ENCODE measurements at places on chromosomes 16 and 17.

DNA sequence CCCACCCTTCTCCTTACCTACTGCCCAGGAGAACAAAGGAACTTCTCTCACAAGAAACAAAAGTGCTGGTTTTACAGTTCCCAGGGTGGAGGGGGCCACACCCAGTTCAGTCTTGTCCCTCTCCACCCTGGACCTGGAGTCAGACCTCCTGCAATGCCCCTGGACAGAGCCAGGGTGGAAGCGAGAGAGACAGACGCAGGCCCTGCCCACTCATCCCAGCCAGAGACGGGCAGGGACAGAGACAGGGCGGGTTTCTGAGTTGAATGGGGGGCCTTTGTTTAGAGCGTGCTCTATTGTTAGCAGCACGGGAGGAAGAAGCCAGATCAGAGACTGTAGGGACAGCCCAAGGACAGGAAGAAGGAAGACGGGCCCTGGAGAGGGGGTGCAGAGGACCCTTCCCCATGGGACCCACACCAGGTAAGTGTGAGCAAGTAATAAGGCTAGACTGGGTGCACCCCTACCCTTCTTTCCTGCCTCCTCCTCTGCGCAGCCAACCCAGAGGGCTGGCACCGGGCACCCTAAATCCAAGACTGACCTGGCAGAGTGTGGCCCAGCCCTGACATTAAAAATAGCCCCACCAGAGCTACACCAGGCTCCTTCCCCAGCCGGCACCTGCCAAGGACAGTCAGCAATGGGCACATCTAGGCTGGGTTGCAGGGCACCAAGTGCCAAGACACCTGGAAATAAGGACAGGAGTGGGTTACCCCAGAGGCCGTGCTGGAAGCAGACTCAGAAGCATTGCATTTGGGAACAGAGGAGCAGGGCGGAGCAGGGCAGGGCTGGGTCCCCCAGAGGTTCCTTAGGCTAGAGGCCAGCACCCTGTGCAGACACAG, 10.9 kb downstream of the JUP start:
- DNase-seq: no peak

GRCh38 chr16:89006036-89006752, 29.2 kb upstream of the CBFA2T3 start:
- no peak for DNase-seq

DNA sequence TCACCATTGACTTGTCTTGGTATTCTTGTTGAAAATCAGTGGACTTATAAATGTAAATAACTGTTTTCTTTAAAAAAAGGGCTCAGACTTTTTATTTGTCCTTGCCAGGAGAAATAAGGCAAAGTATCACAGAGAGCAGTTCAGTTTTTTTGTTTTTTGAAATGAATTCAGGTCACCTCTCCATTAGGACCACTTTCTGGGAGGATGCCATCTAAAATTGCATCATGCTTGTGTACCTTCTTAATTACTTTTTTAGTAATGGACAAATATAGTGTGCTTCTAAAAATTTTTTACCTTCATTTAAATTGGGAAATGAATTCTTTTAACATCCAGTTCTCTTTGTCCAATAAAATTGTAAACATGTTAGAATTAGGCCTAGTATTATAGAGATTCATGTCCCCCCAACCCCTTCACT, 210.0 kb downstream of the BCAS3 start:
- DNase-seq: no peak

DNA sequence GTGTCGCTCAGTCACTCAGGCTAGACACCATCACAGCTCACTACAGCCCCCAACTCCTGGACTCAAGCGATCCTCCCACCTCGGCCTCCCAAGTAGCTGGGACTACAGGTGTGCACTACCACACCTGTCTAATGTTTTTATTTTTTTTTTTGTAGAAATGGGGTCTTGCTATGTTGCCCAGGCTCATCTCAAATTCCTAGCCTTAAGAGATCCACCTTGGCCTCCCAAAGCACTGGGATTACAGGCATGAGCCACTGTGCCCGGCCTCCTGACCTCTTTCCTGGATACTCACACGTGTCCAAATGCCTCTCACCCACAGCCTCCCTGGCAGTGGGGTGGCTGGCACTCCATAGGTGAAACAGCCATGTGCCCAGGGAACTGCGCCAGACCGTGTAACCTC, 17.5 kb downstream of the CAMKK1 start:
- no peak for DNase-seq

- DNase-seq: no peak
Observed at GRCh38 chr16:55338646-55339045, 14.6 kb downstream of the IRX6 start.

- no peak for DNase-seq
Observed at GRCh38 chr17:45334231-45334630, 17.4 kb upstream of the MAP3K14 start.

GRCh38 chr17:43176119-43176570, 5.1 kb downstream of the NBR1 start:
- DNase-seq: no peak

DNA sequence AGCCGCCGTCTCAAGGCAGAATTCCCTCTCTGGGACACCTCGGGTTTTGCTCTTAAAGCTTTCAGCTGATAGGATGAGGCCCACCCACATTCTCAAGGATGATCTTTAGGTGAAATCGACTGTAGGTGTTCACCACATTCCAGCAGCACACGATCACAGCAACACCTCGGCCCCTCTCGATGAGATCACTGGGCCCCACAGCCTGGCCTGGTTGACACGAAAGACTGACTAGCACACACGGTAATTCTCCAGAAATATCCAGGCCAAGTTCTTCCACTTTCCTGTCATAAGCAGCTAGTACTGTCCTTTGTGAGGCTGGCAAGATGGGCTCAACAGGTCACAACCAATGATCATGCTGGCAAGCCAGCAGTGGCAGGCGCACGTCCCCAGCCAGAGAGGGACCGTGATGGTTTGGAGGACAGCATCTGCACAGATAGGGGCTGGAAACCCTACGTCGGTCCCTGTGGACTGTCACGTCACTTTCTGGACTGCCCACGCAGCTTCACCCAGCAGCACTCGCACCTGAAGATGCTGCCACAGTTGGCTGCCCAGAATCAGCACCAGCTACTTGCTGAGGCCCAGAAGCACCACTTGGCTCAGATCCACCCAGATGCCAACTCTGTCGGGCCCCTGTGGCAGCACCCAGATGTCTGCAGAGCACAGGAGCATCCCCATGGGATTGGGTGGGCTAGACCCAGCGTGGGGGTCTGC, 17.4 kb downstream of the TMC6 start:
- DNase-seq: no peak

Data from hematopoietic multipotent progenitor cell treated with erythropoietin and hydrocortisone succinate and interleukin-3 and kit ligand, for 17 days (in vitro differentiated cells).